ENCODE measurements at places on chromosomes 1 and 21.

GRCh38 chr1:229620876-229621275, 5.0 kb downstream of the TAF5L start:
- H3K4me3 ChIP-seq, result no peak overlapping the region
- H3K36me3 ChIP-seq, result peaks cover 9% of the 10 kb centered on the region
- H3K27ac ChIP-seq, result no peak overlapping the region
- H3K4me1 ChIP-seq, result peaks cover 37% of the 10 kb centered on the region
- no peak for DNase-seq
- no peaks in the 10 kb centered on the region for H3K27me3 ChIP-seq

- H3K4me3 ChIP-seq, result no peak overlapping the region
- peaks cover 10% of the 10 kb centered on the region for H3K36me3 ChIP-seq
- no peak overlapping the region for H3K27ac ChIP-seq
- DNase-seq, result no peak
- H3K4me1 ChIP-seq, result no peaks in the 10 kb centered on the region
Observed at GRCh38 chr21:42351626-42352440, 1.0 kb upstream of the TFF2 start.

DNA sequence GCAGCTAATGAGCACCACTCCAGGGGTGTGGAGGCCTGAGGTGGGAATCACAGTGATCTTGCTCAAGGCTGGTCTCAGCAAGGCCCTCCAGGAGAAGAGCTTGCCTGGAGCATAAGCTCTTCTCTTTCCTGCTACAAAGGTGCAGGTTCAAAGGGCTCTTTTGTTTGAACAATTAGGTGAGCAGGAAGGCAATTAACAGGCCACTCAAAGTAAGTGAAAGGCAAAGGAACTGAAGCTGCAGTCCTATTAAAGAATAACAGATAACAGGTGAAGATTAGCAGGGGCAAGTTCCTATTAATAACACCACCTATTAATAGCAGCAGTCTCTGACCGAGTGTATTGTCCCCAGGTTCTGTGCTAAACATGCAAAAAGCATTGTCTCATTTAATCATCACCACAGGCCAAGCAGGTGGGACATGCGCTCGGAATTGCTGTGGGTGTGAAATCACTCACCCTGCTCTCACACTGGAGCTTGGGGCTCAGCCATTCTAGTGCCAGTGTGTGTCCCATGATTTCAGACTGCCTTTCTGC, 113.8 kb downstream of the RHOU start:
- no peaks in the 10 kb centered on the region for H3K36me3 ChIP-seq
- H3K4me3 ChIP-seq, result no peak overlapping the region
- no peaks in the 10 kb centered on the region for H3K4me1 ChIP-seq
- no peak for DNase-seq
- H3K27ac ChIP-seq, result no peak overlapping the region
- H3K27me3 ChIP-seq, result peaks cover 13% of the 10 kb centered on the region

DNA sequence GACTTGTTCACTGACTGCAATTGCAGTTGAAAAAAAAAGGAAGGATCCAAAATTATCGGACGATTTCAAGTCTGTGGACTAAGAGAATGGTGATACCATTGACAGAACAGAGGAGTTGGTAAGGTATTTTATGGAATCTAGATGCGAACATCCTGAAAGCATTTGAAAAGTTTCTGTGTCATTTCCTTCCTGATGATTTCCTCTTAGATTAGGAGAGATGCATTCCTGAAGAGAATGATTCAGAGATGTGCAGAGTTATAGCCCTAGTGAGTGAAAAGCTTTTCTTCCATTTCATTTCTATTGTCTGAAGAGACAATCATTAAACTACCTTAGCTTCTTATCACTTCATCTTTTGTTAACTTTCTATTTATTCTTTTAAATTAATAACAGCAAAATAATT, 200.0 kb downstream of the KCNK2 start:
- no peak overlapping the region for H3K27ac ChIP-seq
- H3K4me3 ChIP-seq, result no peak overlapping the region
- no peaks in the 10 kb centered on the region for H3K27me3 ChIP-seq
- H3K36me3 ChIP-seq, result no peaks in the 10 kb centered on the region
- DNase-seq, result no peak

- H3K4me3 ChIP-seq, result no peak overlapping the region
- H3K4me1 ChIP-seq, result no peaks in the 10 kb centered on the region
- DNase-seq, result no peak
- no peaks in the 10 kb centered on the region for H3K36me3 ChIP-seq
- H3K27ac ChIP-seq, result no peak overlapping the region
Observed at GRCh38 chr21:25062061-25062460, 545.2 kb downstream of the MRPL39 start.

- no peaks in the 10 kb centered on the region for H3K27me3 ChIP-seq
- peaks cover 6% of the 10 kb centered on the region for H3K36me3 ChIP-seq
- H3K4me3 ChIP-seq, result peak overlapping the region; percentile 25
- H3K27ac ChIP-seq, result peak overlapping the region; percentile 66
- H3K4me1 ChIP-seq, result peaks cover 35% of the 10 kb centered on the region
- DNase-seq, result peak; percentile 86
Observed at GRCh38 chr1:9275567-9276034, 17.1 kb upstream of the SPSB1 start.

GRCh38 chr1:230867903-230868735, at the start of gene C1orf198:
Gene C1orf198 (minus strand): TSS chr1:230868521. CDS start chr1:230868512, 9 bp downstream.
- H3K36me3 ChIP-seq, result no peaks in the 10 kb centered on the region
- DNase-seq, result peak; percentile 66
- H3K27ac ChIP-seq, result no peak within 1 kb of the TSS
- peaks cover 6% of the 10 kb centered on the region for H3K4me1 ChIP-seq
- peaks cover 42% of the 10 kb centered on the region for H3K27me3 ChIP-seq
- peak within 1 kb of the TSS; percentile 84 for H3K4me3 ChIP-seq

- peaks cover 1% of the 10 kb centered on the region for H3K36me3 ChIP-seq
- peak overlapping the region; percentile 87 for H3K27ac ChIP-seq
- H3K4me3 ChIP-seq, result peak overlapping the region; percentile 84
- DNase-seq, result peak; percentile 74
- H3K4me1 ChIP-seq, result peaks cover 27% of the 10 kb centered on the region
- peaks cover 12% of the 10 kb centered on the region for H3K27me3 ChIP-seq
Observed at GRCh38 chr1:206634365-206635079, 814 bp upstream of the DYRK3 start.

- H3K27me3 ChIP-seq, result no peaks in the 10 kb centered on the region
- peak overlapping the region; percentile 92 for H3K4me3 ChIP-seq
- peak overlapping the region; percentile 97 for H3K27ac ChIP-seq
Observed at GRCh38 chr1:201020721-201021629, 2.5 kb downstream of the KIF21B start.

GRCh38 chr1:163166886-163167555, 35.7 kb downstream of the RGS5 start:
- no peak overlapping the region for H3K4me3 ChIP-seq
- H3K27ac ChIP-seq, result no peak overlapping the region
- no peaks in the 10 kb centered on the region for H3K4me1 ChIP-seq

- H3K36me3 ChIP-seq, result peaks cover 69% of the 10 kb centered on the region
- DNase-seq, result no peak
- no peak overlapping the region for H3K4me3 ChIP-seq
- H3K4me1 ChIP-seq, result peaks cover 46% of the 10 kb centered on the region
- no peaks in the 10 kb centered on the region for H3K27me3 ChIP-seq
Observed at GRCh38 chr21:34834852-34835501, 166.2 kb downstream of the CLIC6 start.

DNA sequence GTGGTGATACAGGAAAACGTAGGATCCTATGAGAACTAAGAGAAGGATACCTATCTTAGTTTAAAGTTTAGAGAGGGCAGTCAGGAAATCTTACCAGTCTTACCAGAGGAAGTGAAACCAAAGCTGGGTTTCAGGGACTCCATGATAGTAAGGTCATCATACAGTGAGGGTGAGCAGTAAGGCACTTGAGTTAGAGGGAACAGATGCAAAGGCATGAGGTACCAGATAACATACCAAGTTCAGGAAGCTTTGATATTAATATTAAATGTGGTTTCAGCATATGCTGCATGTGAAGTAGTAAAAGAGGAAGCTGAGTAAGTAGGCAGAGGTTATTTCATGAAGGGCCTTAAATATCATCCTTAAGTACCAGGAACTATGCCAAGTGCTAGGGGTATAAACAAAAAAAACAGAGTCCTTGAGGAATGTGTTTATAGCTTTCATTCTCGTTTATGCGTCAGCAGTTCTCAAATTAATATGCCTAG, 16.9 kb downstream of the ATG4C start:
- H3K36me3 ChIP-seq, result peaks cover 1% of the 10 kb centered on the region
- no peak overlapping the region for H3K27ac ChIP-seq
- no peak overlapping the region for H3K4me3 ChIP-seq
- peaks cover 10% of the 10 kb centered on the region for H3K4me1 ChIP-seq
- no peaks in the 10 kb centered on the region for H3K27me3 ChIP-seq
- no peak for DNase-seq

- DNase-seq, result no peak
- peaks cover 7% of the 10 kb centered on the region for H3K27me3 ChIP-seq
- peaks cover 30% of the 10 kb centered on the region for H3K4me1 ChIP-seq
- no peak overlapping the region for H3K4me3 ChIP-seq
- no peaks in the 10 kb centered on the region for H3K36me3 ChIP-seq
Observed at GRCh38 chr1:94416901-94417727, 1.1 kb upstream of the ABCD3 start.

DNA sequence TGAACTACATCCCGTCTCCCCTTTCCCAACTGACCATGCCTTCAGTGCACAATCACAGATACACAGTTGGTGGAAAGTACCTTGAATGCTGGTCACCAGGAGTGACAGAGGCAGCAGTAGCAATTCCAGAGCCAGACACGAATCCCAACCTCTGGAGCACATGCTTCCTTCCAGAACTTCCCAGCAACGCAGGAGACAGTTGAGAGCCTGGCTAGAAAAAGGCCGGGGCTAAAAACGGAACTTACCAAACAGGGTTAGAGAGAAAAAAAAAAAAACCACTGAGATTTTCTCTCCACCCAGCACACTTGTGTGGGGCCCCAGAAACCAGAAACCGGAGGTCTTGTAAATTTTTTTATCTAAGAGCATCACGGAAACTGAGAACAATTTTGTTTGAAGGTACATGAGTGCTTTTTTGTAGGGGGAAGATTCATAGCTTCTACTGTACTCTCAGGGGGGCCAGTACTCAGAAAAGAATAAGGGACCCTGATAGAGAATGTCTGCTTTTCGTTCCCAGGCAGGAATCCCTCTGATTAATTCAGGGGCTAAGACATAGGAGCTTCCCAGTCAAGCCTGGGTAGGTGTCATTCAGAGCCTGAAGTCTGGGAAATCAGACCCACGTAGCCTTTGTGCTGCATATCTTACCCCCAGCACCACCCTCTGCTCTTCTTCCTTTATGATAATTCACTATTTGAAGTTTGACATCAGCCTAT, at the start of gene CD48:
Gene CD48 (minus strand): TSS at position 221 of the 710 bp plus-strand sequence. CDS start 59 bp downstream, at position 162.
- no peaks in the 10 kb centered on the region for H3K27me3 ChIP-seq
- H3K4me3 ChIP-seq, result no peak within 1 kb of the TSS
- no peak within 1 kb of the TSS for H3K27ac ChIP-seq
- peaks cover 9% of the 10 kb centered on the region for H3K36me3 ChIP-seq

GRCh38 chr1:30911059-30911954, 2.7 kb upstream of the SDC3 start:
- peaks cover 35% of the 10 kb centered on the region for H3K27me3 ChIP-seq
- peak; percentile 42 for DNase-seq
- H3K36me3 ChIP-seq, result no peaks in the 10 kb centered on the region
- no peak overlapping the region for H3K27ac ChIP-seq
- peaks cover 12% of the 10 kb centered on the region for H3K4me1 ChIP-seq

DNA sequence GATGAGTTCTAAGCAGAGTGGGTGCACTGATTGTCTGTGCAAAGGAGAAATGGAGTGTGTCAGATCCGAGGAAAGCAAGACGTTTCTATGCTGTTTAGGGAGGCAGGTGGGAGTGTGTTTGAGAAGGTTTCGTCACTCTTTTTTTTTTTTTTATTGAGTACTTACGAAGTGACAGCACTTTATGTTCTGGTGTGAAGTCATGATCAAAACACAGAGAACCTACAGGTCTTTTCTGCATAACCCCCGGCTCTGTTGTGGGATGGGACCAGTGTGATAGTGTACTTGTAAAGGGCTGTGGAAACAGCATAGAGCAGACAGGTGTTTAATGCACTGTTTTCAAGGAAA, 26.7 kb downstream of the MIA3 start:
- peaks cover 24% of the 10 kb centered on the region for H3K4me1 ChIP-seq
- no peaks in the 10 kb centered on the region for H3K27me3 ChIP-seq
- peak overlapping the region; percentile 100 for H3K4me3 ChIP-seq
- peaks cover 27% of the 10 kb centered on the region for H3K36me3 ChIP-seq
- H3K27ac ChIP-seq, result peak overlapping the region; percentile 96

DNA sequence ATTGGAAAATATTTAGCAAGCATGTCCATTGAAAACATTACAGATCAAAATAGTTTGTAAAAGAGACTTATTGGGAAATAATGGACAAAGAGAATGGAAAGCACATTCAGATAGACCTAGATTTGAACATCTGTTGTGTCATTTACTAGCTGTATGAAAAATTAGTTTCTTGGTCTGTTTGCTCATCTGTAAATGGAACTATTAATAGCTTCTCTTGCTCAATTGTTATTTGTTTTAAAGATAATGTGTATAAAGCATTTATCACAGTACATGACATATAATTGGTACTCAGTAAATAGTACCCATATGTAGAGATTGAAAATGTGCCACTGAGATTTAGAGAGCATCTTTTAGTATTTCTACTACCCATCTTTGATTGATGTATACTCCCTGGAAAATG, 25.9 kb downstream of the RPAP2 start:
- no peak for DNase-seq
- no peaks in the 10 kb centered on the region for H3K27me3 ChIP-seq
- H3K27ac ChIP-seq, result peak overlapping the region; percentile 51
- H3K4me1 ChIP-seq, result peaks cover 26% of the 10 kb centered on the region
- H3K36me3 ChIP-seq, result peaks cover 78% of the 10 kb centered on the region
- peak overlapping the region; percentile 61 for H3K4me3 ChIP-seq

DNA sequence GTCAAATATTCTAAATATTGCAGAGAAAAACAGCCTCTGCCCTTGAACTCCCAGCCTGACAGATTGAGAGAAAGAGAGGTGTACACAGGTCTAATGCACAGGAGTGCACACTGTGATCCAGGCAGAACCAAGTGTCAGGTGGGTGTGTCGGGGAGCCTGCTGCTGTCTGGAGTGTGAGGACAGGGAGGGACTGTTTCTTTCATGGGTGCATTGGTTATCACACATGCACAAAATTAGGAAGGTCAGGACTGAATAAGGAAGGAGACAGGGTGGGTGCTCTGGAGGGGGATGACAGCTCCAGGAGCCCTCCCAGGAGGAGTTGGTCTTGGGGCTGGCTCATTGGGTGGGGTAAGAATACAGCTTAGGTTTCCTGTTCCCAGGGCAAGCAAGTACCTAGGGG, 13.3 kb upstream of the PINK1 start:
- H3K36me3 ChIP-seq, result no peaks in the 10 kb centered on the region
- no peak for DNase-seq
- H3K4me1 ChIP-seq, result no peaks in the 10 kb centered on the region
- no peak overlapping the region for H3K4me3 ChIP-seq

GRCh38 chr1:245332513-245332912, 177.7 kb downstream of the KIF26B start:
- peaks cover 3% of the 10 kb centered on the region for H3K4me1 ChIP-seq
- no peaks in the 10 kb centered on the region for H3K36me3 ChIP-seq
- H3K27me3 ChIP-seq, result no peaks in the 10 kb centered on the region
- H3K27ac ChIP-seq, result no peak overlapping the region
- no peak overlapping the region for H3K4me3 ChIP-seq
- peak; percentile 21 for DNase-seq

- H3K27me3 ChIP-seq, result peaks cover 18% of the 10 kb centered on the region
- H3K4me3 ChIP-seq, result no peak overlapping the region
- no peaks in the 10 kb centered on the region for H3K36me3 ChIP-seq
- H3K27ac ChIP-seq, result no peak overlapping the region
- no peaks in the 10 kb centered on the region for H3K4me1 ChIP-seq
Observed at GRCh38 chr1:229841230-229841629, 215.2 kb downstream of the URB2 start.

- H3K4me1 ChIP-seq, result no peaks in the 10 kb centered on the region
- no peak overlapping the region for H3K27ac ChIP-seq
- H3K4me3 ChIP-seq, result no peak overlapping the region
- no peak for DNase-seq
- no peaks in the 10 kb centered on the region for H3K36me3 ChIP-seq
Observed at GRCh38 chr1:96416111-96416595, 305.4 kb upstream of the PTBP2 start.
